ENCODE measurements at places on chromosomes 6 and 20. TPM values are rescaled to one million over a fixed set of nuclear protein-coding genes. Genes with fewer than 3 reads are reported as not detected.

GRM1 gene
- 5.4 TPM for total RNA-seq

SLC17A2 gene
- total RNA-seq: not detected

FILIP1 gene
- total RNA-seq: 188 TPM

THBD gene
- total RNA-seq: 14.7 TPM

ZNF831 gene
- total RNA-seq: 0.02 TPM

Data from heart left ventricle (tissue), 16 donors.